Cerebellum (tissue), 4 donors: ENCODE measurements at places on chromosomes 16 and 17.

DNA sequence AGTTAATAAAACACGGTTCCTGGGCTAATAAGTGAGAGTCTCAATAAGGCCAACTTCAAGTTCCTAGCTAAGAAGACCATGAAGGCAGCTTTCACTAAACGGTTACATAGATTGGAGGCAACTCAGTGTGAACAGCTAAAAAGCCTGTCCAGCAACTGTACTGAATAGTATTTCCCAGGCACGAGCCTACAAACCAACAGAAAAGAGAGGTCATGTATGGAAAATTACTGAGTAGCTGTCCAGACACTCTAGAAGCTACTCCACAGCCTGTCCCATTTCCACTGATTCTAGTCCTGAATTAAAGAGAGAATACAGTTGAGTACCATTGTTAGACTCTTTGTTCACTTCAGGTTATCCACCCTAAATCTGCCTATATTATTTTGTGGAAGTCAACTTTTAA lies 36.5 kb upstream of the C17orf78 start:
- DNase-seq = peak; percentile 21

DNA sequence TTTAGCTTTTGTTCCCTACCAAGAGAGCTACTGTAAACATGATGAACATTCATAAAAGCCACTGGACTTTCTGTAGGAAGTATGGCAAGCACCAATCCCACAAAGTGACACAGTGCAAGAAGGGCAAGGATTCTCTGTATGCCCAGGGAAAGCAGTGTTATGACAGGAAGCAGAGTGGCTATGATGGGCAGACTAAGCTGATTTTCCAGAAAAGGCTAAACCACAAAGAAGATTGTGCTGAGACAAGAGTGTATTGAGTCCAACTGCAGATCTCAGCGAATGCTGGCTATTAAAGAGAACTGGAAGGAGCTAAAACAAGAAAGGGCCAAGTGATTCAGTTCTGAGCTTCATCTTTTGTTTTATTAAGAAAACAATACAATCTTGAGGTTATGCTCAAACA lies 60.5 kb upstream of the EFCAB3 start:
- DNase-seq = no peak

DNA sequence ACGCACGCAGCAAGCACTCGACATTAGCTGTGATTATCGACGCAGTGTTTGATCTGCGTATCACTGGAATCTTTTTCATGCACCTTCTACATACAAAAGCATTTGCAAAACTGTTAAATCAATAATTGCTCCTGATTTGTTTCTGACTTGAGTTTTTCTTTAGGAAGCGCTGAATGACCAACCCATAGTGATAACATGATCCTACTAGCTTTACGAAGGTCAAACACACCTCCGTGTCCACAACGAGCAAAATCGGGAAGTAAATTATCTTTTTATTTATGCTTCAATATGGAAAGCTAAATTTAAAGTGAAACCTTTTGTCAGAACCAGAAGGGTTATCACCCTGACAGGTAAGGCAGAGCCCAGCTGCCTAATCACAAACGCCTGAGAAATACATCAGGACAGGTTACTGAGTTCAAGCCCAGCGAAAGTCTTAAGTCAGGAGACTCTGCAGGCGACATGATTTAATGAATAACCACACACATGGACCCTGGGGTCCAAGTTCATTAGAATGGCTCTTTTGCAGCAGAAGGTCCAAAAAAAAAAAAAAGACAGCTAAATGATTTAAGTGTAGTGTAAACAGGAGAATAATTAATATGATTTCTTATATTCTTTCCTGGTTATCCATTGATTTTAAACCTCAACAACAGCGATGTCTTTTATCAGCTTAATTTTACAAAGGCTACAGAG lies 104.2 kb downstream of the ADCY9 start:
- no peak for DNase-seq

GRCh38 chr16:26524281-26524680 lies 542.4 kb upstream of the C16orf82 start:
- DNase-seq = no peak

- no peak for DNase-seq
Observed at GRCh38 chr16:525520-526180, 1.9 kb upstream of the CAPN15 start.

DNA sequence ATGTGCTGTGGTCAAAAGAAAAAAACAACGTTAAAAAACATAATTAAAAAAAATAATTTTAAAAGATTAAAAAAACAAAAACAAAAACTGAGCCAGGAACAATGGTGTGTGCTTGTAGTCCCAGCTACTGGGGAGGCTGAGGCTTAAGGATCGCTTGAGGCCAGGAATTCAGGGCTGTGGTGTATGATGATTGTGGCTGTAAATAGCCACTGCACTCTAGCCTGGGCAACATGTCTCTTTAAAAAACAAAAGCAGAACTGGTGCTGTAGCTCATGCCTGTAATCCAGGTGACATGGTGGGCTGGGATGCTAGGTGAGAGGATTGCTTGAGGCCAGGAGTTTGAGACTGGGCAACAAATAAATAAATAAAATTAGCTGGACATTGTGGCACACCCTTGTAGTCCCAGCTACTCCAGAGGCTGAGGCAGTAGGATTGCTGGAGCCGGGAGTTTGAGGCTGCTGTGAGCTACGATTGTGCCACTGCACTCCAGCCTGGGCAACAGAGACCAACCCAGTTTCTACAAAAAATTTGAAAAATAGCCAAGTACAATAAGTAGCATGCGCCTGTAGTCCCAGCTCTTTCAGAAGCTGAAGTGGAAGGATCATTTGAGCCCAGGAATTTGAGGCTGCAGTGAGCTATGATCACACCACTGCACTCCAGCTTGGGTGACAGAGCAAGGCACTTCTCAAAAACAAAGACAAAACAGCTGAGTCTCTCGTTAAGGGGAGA lies 43.6 kb downstream of the NFATC3 start:
- no peak for DNase-seq

GRCh38 chr16:27464626-27465482 lies 62.9 kb downstream of the IL21R start:
- DNase-seq = no peak

GRCh38 chr16:76941113-76941512 lies 249.9 kb upstream of the MON1B start:
- DNase-seq = no peak

DNA sequence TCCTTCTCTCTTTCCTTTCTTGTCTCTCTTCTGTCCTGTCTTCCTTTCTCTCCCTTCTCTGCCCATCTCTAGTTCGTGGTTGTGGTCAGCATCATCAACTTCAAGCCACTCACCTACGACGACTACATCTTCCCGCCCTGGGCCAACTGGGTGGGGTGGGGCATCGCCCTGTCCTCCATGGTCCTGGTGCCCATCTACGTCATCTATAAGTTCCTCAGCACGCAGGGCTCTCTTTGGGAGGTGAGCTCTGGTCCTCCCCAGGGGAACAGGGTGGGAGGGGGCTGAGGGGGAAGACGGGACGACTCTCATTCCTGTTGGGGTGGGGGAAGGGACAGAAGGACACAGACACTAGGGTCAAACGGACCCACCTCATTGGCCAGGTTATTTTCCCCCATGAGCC lies 44.3 kb downstream of the SLC6A2 start:
- DNase-seq = no peak

DNA sequence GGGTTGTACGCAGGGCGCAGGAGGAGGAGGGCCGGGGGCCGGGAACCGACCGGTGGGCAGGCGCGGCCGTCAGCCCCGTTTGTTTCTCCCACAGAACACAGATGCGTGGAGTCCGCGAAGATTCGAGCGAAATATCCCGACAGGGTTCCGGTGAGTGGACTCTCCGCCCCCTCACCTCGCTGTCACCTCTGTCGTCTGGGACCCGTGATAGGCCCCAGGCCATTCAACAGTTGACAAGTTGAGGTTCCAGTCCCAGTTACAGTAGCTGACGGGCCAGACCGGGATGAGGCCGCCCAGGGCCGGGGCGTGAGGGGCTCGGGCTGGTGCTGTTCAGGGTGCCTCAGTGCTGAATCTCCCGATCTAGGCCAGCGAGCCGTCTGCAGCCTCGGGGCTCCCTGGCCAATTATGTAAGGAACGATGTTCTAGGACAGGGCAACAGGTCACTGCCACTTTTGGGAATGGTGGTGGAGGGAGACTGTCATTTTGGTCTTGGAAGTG lies 628 bp downstream of the GABARAPL2 start:
- no peak for DNase-seq

- no peak for DNase-seq
Observed at GRCh38 chr17:6571452-6571781, 15.1 kb upstream of the PITPNM3 start.

DNA sequence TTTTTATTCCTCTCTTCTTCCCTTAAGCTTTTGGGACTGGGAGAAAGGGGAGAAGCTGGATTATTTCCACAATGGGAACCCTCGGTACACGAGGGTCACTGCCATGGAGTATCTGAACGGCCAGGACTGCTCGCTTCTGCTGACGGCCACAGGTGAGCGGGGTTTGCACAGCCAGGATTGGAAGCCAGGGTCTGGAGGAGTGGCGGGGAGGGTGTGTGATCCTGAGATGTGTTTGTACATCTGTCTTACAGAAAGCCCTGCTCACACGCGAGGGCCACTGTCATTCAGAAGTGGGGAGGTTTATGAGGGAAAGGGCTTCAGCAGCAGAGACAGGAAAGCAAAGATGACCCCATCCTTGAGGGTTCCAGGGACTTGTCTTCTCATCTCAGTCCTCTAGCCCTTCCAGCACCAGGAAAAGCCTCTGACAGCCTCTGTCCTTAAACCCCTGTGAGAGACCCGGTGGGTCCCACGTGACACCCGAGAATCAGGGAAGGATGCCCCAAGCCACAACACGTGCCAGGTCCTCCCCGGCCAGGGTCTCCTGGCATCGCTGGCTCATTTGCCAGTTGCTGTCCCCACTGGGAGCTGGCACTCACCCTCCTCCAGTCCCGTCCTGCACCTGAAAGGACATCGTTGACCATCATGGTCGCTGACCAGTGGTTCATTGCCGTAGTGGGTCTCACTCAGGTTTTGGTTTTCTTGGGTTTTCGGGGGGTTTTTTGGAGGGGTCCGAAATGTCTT lies 44.3 kb upstream of the CHMP6 start:
- no peak for DNase-seq

- DNase-seq = no peak
Observed at GRCh38 chr16:86374603-86375130, 135.7 kb upstream of the FOXF1 start.

DNA sequence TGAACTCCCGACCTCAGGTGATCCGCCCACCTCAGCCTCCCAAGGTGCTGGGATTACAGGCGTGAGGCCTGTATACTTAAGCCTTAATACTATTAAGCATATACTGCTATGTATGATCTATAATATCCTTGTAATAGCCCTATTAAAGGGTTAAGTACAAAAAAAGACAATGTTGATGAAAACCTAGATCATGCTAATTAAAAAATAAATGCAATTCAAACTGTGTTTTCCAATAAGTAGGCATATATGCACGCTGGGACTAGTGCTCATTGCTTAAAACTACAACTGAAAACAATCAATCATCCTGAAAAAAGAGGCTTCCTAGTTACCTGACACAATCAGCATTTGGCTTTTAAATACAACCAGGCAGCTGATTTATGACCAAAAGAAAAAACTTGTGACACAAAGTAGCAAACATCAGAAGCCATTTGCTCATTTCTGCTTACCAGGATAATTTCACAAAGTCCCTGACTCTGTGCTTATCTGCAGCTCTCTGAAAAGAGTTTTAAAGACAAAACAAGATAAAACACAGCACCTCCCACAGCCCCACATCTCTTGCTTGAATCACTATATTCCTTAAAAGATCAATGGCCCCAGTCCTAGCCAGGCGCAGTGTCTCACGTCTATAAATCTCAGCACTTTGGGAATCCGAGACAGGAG lies 11.1 kb downstream of the ZNF385C start:
- DNase-seq = no peak

GRCh38 chr16:83187405-83187804 lies 560.6 kb downstream of the CDH13 start:
- no peak for DNase-seq

DNA sequence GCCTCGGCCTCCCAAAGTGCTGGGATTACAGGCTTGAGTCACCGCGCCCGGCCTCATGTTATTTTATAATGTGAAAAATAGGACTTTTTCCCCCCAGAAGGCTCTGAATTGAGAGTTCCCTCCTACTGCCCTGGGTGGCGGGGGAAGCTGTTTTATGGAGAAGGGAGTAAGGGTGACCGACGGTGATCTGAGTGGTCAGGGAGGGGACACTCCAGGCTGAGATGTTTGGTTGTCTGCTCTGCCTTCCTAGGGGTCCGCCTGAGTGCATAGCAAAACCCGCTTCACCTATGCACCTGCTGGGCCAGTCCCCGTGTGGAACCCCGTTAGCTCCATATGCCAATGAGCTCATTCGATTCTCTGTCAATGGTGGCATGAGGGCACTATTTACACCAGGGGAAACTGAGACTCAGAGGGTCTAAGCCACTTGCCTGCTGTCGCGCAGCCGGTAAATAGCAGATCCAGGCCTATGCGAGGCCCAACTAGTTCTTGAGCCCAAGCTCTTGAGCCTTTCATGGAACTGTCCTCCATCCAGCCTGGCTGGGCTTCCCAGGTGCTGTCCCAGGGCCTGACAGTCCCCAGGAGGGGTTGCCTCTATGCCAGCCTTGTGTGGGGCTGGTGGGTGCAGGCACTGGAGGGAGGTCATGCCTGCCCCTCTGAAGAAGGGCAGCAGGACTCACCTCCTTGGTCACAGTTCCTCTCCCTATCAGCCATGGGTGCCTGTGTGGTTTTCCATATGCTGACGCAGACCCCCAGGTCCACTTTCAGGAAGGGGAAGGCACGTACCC lies 1.7 kb upstream of the GJD3 start:
- DNase-seq = no peak

DNA sequence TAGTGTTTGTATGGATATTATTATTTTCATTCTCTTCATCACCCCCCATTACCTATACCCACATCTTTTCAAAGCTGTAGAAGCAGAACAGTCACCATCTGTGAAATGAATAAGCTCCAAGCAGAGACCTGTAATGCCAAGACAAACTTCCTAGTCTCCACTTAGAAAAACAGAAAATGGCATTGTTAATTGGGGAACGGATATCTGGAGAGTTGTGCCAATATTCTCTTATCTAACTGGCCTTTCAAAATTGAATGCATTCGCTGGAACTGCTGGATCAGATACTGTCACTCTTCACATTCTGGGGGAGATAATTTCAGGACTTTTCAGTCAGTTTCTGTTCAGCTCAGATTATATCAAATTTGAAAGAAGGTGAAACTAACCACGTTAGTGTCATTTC lies 464.4 kb upstream of the GOT2 start:
- no peak for DNase-seq

- DNase-seq = no peak
Observed at GRCh38 chr16:80147026-80147655, 393.7 kb upstream of the DYNLRB2 start.

- peak; percentile 20 for DNase-seq
Observed at GRCh38 chr17:48610282-48611211, at the start of gene HOXB7. Gene HOXB7 (minus strand): TSS chr17:48611017. CDS start chr17:48610918, 99 bp downstream.
